ENCODE measurements at places on chromosomes 2 and 18.

DNA sequence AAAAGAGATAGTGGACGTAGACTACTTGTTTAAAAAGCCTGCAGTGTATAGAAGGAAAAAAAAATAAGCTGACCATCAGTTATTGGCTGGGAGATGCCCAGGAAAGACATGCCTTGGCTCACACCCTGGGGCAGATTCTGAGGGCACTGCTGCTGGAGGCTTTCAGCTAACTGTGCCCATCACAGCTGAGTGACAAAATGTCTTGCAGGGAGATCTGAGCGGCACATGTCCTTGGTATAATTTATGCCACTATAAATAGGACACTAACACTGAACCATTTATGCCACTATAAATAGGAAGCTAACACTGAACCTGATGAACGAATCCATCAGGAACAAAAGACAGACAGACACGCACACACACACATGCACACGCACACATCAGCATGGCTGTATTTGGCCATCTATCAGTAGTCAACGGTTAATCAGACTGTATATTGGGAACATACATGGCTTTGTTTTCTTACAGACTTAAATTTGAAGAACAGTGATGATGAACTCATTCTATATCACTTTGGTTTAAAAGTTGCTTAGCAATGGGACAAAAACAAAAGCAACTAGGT, 68.2 kb upstream of the NOSTRIN start:
- DNase-seq, result no peak

- no peak for DNase-seq
Observed at GRCh38 chr2:34652636-34653035, 1053.5 kb upstream of the FAM98A start.

DNA sequence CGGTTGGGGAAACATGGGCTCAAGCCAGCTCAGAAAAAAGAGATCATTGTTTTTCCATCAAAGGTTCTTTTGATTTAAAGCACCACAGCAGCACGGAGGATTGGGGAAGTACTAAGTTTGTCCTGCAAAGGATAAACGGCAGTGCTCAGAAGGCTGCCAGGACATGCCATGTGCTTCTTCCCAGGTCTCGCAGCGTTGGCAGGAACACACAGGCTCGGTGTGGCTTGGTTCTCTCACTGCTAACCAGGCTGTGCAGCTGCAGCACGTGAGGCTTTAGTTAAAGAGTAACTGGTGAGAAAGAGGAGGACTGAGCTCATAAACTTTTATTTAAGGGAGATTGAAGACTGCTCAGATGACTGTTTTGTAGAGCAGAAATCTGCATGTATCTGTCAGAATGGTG, 264.3 kb downstream of the TSN start:
- DNase-seq, result no peak

GRCh38 chr2:159086826-159087225, 118.4 kb downstream of the TANC1 start:
- no peak for DNase-seq

DNA sequence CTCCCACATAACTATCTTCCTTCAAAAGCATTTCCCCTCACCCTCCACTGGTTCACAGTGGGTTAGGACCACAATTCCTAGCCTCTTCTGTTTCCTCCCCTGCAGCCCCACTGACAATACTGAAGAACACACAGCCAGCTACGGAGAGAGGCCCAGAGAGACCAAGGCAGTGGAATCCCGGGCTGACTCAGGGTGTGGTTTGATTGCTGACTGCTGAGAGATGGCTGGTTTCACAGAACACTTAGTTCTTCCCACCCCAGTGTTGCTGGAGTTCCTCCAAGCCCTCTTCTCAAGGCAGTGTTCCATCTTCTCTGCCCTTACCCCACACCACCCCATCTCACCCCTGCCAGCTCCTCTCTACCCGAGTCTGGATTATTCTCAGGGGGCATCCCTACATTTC, 43.3 kb upstream of the ZFP36L2 start:
- DNase-seq, result no peak

GRCh38 chr2:237147317-237147716, 61.6 kb downstream of the COPS8 start:
- DNase-seq, result no peak

- no peak for DNase-seq
Observed at GRCh38 chr2:6822406-6822805, 43.3 kb downstream of the CMPK2 start.

DNA sequence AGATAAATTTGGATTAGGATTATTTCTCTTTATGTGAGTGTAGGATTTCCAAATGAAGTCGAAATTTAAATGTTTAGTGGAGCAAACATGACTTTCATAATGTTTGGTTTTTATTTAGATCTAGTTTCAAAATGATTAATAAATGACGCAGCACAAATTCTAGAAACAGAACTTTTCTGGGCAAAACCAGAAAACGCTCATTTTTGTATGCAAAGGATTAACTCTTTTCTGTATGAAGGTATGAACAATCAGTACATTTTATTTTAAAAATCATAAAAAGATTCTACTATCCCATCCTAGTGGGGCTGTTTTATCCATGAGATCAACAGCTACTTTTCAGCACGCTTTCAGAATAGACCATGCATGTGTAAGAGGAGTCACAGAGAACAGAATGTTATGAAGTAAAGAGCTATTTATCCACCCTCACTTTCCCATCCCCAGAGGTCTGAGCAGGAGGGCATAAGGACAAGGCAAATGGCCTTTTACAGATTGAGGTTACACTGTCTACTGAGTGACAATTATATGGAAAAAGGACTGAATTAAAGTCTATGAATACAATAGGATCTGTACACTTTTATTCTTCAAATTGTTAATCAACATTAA, 270.8 kb downstream of the ZEB2 start:
- DNase-seq, result no peak

DNA sequence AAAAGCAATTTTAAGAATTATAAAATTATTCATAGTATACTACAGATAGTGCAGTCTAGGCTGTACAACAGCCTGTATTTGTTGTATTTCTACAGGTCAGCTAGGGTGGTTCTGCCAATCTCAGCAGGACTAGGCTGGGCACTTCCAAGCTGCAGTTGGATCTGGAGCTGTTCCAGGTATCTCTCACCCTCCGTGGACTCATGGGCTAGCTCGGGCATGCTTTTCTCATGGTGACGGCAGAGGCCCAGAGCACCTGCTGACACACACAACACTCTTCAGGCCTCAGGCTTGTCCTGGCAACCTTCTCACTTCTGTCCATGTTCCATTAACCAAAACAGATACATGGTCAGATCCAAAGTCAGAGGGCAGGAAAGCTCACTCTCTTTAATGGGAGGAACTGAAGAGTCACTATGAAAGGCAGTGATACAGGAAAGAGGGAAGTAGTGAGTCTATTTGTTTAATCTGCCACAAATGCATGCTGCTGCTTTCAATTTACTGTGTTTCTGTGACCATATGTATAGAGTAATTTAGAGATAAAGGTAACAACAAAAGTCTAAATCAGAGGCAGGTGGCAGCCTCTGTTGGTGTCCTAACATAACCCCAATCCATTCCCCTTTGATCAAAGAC, 462.4 kb upstream of the ACVR2A start:
- DNase-seq, result no peak

GRCh38 chr18:23337599-23338444, 115.3 kb upstream of the RIOK3 start:
- no peak for DNase-seq
